Kidney (tissue), 22 donors: ENCODE measurements at places on chromosomes 1 and 21.
A peak's percentile ranks its signal among the peaks of the same experiment; 100 is the strongest.

DNA sequence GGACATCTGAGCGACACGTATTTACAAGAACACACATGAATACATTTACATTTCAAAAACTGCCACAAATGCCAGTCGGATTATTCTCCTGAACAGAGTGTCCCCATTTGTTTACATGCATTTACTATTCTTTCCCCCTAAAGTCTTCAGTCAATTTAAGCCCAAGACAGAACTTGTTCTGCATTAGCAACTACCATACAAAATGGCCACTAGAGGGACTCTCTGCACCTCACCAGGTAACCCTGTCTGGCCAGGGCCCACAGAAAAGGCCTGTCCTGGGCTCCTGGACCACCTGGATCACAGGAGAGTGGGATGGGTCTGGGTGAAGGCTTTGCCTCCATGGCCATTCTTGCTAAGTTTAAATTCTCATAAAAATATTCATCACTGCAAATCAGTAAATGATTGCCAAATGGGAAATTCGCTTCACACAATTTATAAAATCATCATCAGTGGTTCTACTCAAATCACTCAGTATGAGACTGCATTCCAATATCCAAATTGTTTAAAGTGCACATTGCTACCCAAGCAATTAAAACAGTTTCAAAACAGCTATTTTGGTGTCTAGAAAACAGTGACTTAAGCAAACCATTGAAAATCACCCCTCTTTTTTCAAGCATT, 12.5 kb upstream of the GUCA2A start:
- DNase-seq, result no peak

DNA sequence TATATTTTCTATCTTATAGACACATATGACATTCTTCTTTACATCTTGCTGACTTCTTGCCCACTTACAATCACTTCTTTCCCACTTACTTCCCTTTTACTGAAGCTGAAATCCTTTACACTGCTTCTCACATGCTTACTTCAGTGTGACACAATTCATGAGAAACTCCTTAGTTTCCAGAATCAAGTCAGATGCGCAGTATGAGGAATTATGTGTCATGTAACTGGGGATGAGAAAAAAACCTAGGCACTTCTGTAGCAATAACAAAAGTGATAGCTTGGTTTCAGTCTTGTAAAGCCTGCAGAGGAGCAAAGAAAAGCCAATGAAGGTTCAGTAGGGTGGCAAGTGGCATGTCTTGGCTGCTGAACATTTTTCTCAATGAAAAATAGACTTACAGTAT, 566.2 kb upstream of the RGS18 start:
- DNase-seq, result no peak

DNA sequence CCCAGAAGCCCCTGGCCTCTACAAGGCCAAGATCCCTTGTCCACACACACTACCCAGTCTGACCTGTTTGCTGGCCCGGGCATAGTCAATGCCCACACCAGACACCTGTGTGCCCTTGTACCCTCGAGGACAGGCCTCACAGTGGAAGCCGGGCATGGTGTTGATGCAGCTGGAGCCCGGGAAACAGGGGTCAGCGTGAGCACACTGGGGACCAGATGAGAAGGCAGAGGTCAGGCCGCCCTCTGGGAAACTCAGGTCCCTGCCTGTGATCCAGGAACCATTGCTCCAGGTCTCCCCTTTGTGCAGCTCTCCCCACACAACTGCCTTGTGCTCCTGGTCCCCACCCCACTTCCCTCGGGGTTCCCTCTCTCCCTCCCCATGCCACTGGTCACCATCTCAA, 5.5 kb downstream of the THBS3 start:
- DNase-seq, result no peak

DNA sequence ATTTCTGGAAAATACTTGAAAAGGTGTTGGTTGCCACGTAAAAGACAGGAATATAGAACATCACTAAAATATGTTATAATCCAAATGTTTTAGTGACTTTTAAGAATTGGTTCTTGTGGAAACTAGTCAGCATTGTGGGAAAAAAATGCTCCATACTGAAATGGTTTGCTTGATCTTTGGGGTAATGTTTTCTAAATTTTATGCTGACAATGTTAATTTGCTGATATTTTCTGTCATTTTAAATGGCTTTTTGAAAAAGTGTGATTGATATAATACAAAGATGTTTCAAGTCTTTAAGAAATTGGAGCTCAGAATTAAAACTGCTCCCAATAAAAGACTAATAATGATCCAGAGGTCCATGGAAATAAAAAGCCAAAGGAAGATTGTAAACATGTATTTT, 610.9 kb downstream of the ADGRL2 start:
- no peak for DNase-seq

GRCh38 chr1:215279682-215280081, 197.1 kb downstream of the KCNK2 start:
- DNase-seq, result no peak

GRCh38 chr1:175802407-175803123, 59.2 kb upstream of the TNR start:
- no peak for DNase-seq

GRCh38 chr1:44282704-44283426, 69.6 kb downstream of the DMAP1 start:
- no peak for DNase-seq

GRCh38 chr1:244092964-244093638, 42.0 kb downstream of the ZBTB18 start:
- no peak for DNase-seq

DNA sequence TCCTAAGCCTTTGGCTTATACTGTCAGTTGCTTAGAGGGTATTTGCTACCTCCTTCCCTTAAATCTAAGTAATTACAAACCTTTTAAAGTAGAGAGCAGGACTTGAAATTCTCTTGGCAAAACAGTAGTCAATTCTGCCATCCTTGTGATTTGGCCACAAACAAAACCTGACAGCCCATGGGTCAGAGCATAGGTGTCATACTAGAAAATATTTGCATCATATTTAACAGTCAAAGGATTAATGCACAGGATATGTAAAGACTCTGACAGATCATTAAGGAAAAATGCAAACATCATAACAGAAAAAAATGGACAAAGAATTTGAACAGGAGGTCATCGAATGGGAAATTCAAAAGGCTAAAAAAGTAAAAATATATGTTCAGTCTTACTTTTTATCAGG, 50.5 kb downstream of the ZFYVE9 start:
- DNase-seq, result no peak

DNA sequence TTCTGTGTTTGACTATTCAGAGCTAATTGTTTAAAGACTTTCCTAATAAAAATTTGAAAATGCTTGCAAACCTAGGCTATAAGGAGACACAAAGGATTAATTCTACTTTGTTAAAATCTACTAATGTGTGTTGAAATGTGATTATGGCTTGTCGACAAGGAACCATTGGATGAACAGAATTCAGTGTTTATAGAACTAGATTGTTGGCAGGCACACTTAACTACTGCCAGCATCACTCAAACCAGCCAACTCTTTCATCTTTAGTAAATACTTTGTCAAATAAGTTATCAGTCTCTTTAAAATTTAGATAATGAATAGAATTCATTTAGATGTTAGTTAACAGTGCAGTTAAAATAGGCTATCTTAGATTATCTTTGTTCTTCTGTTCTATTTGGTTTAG, 27.6 kb downstream of the HS2ST1 start:
- no peak for DNase-seq

- DNase-seq, result no peak
Measured at GRCh38 chr21:40699366-40699765, 147.6 kb downstream of the DSCAM start.

DNA sequence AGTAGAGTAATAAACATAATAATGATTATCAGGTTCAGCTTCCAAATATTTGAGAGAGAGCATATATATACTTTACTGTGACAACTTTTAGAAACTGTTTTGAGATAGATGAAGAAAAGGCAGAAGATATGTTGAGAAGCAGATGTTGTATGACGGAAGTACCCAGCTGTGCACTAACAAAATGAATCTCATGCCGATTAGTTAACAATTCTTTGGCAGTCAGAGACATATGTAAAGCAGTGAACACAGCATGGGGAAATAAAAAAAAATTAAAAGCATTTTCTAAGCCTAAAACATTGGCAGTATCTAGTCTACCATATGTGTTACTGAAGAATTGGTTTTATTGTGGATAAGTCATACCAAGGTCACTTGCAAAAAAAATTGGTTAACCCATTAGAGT, 51.8 kb downstream of the MAGI3 start:
- DNase-seq, result no peak

GRCh38 chr1:119435052-119435451, 20.1 kb downstream of the HSD3B2 start:
- no peak for DNase-seq

DNA sequence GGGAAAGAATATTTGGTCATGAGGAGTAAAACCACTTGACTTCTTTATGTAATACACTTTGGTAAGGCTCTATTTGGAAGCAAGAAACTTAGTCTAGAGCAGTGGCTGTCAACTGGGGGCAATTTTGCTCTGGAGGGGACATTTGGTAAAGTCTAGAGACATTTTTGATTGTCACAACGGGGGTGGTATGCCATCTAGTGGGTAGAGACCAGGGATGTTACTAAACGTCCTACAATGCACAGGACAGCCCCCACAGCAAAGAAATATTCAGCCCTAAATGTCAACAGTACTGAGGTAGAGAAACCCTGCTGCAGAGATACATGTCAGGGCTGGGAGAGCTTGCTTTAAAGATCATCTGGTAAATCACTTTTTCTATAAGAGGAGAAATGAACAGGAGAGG, 13.5 kb downstream of the FUCA1 start:
- DNase-seq, result peak; percentile 10

GRCh38 chr1:42136466-42136865, 16.7 kb upstream of the GUCA2B start:
- DNase-seq, result no peak

DNA sequence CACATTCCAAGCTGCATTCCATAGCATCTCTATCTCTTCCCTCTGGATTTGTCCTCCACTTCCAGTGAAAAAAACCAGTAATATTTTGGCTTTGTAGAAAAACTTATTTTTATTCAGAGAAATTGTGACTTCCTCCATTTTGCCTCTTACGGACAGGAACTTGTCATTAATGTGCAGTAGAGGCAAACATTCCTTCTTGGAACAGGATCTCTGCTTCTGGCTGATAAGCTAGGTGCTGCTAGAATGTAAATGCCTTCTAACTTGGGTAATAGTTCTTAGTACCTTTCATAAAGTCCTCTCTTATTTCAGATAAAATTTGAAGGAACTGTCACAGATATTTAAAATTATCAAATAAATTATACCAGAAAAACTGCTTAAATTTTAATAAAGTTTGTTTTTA, 707.8 kb downstream of the USP25 start:
- DNase-seq, result no peak

DNA sequence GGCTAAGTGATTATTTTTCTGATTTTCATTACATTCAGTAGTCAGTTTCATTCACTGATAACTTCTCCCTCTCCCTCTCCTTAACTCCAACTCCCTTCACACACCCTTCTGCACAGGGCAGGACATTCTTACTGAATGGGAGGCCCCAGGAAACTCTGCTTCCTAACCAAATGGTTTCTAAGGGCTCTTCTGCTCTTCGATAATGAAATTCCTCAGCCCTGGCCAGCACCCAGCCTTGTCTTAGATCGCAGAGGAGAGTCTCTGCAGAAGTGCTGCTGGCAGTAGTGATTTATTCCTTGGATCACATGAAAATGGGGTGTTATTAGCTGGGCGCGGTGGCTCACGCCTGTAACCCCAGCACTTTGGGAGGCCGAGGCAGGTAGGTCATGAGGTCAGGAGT, 16.4 kb downstream of the PLEKHM2 start:
- no peak for DNase-seq

- no peak for DNase-seq
Measured at GRCh38 chr1:109338608-109339007, 31.8 kb upstream of the MYBPHL start.

GRCh38 chr1:105317976-105318375, 1568.3 kb downstream of the AMY1C start:
- DNase-seq, result no peak

GRCh38 chr1:48916130-48917069, 139.7 kb upstream of the BEND5 start:
- DNase-seq, result no peak

DNA sequence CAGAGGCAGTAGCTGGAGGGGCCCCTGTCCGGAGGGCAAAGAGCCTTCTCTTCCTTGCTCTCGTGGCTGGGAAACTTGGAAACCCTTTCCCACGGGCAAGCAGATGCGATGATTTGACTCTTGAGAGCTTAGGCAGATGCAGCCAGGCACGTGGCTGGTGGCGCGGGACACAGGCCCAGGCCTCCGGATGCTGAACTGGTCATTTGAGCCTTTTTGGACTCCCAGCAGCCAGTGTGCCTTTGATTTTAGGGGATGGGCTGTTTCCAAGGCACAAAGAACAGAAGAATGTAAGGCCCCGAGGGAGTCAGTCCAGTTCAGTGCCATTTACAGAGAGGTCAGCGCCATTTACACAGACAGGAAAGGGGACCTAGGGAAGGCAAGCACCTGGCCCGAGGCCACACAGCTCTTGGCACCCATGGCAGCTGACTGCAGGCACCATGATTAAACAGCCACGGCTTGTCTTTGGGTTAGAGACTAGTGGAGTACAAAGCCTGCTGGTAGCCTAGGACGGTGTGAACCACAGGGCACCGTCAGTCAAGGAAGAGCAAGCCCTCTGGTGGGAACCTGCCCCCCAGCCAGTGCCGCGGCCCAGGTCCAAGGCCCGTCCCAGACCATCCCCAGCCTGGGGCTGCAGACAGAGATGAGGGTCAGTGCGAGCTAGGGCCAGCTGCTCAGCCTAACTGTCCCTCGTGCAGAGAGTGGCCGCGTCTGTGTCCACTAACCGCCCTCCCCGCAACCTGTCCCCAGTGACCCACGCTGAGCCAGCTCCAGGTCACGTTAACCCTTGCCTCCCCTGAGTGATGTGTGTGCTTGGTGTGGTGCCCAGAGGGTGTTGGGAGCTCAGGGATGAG, 20.4 kb upstream of the CCDC27 start:
- no peak for DNase-seq

GRCh38 chr1:21762022-21762404, 20.9 kb downstream of the USP48 start:
- DNase-seq, result no peak

DNA sequence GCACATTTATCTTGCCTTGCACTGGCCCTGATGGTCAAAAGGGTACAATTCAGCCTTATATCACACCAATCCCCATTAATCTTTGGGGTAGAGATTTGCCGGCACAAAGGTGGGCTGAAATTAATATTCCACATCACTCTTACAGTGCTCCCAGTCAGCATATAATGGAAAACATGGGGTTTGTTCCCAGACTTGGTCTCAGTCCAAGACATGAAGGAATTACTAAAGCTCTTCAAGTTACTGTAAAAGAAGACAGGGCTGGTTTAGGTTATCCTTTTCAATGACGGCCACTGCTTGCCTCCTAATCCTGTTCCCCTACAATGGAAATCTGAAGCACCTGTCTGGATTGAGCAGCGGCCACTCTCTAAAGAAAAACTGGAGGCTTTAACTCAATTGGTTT, 160.7 kb downstream of the IER5 start:
- DNase-seq, result no peak
